ENCODE measurements at places on chromosomes 16 and 17.
A peak's percentile ranks its signal among the peaks of the same experiment; 100 is the strongest.

DNA sequence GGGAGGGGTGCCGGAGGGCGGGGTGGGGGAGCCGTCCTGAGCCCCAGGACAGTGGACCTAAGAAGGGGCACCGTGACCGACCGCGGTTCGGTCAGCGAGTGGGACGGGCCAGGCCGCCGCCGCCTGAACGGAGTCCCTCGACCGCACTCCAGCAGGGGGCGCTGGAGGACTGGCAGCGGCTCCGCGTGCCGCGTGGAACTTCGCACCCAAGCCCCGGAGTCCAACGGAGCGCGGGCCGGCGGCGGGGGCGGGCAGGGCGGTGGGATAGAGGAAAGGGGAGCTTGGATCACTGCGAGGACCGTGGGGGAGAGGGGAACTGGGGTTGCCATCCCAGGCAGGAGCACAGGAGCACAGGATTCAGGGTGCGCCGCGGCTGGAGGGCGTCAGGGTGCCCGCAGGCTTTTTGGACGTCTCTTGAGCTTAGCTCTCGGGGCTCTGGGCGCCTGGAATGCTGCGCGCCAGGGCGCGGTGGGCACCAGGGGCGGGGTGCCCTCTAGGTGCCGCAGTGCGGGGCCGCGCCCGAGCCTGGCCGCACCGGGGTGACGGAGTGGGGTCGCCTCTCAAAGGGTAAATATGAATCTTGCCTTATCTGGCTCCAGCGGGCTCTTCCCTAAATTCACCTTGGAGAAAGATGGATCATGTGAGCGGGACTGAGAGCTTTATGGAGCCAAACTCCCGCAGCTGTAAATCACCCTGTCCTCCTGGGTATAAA is 379 bp upstream of the OTOP2 start:
- DNase-seq, result no peak

DNA sequence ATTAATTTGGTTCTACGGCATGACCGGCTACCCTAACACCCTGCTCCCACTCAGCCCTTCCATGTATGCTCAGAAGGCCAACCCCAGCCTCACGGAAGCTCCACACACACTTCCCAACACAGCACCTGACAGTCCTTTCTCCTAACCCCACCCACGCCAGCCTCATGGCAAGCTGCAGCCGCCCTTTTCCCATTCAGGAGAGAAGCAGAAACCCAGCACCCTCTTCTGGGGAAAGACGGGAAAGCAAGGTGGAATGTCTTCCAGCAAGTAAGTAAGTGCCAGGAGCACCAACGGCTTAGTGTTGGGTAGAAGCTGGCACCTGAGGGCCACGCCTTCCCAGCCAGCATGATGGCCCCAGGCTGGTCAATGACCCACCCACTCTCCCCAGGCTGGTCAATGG is 32.1 kb downstream of the ABR start:
- DNase-seq, result no peak

GRCh38 chr17:10821054-10821453 is 16.8 kb downstream of the PIRT start:
- DNase-seq, result no peak

- no peak for DNase-seq
Observed at GRCh38 chr16:84833144-84833500, 13.3 kb downstream of the CRISPLD2 start.

DNA sequence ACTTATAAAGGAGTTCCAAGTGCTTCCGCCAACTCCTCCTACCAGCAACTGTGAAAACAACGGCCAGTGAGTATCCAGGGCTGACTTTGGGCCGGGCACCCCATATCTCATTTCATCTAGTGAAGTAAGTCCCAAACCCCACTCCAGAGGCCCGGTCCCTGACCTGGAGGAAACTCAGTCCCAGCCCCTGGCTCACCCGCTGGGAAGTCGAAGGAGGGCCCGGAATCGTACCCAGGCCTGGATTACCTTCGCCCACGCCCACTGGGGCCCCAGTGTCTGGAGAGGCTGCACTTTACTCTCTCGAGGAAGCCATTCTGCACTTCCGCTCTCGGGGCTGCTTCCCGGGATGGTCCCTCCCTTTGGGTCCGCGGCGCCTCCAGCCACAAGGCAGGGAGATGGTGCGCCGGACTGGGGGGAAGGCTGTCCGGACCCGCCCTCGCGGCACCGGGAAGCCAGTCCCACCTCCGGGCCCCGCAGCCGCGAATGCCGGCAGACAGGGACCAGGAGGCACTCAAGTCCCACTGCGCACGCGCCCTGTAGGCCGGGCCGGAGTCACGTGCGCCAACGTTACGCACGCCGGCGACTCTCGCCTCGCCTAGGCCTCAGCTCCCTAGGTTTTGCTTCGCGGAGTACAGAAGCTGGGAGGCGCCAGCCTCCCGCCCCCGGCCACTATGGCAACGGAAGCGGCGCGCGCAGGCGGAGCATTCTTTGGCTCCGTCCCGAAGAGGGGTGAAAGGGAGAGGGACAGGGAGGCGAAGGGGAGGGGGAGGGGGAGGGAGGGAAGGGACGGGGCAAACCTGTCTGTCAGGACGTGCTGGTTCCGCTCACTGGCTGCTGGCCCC is at the start of gene CMTR2:
TSS of gene CMTR2 (minus strand) at position 513 of the 842 bp plus-strand sequence. CDS start 3,482 bp downstream, outside the sequence.
- peak; percentile 94 for DNase-seq

DNA sequence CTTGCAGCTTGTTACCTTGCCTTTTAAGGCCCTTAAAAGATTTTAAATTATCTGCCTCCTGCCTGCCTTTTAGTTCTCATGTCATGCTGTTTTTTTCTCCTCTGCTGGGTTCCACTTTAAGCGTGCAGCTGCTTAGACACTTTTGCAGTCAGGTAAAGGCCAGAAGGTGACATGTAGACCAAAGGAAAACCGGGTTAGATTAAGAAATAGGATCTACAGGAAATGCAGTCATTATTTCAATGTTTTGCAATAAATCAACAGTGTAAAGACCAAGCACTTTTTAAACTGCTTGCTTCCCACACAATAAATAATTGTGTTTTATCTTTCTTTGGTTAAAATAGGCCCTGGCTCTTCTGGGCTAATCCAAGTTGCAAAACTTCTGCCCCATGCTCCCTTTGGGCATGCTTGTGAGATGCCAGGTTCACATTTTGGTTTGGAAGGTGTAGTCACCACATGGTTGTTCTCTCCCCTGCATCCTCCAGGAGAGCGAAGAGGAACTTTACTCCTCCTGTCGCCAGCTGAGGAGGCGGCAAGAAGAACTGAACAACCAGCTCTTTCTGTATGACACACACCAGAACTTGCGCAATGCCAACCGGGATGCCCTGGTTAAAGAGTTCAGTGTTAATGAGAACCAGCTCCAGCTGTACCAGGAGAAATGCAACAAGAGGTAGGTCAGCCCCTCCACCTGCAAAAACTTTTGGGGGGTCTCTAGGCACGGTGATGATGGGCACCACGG is 54.9 kb downstream of the SDR42E1 start:
- DNase-seq, result no peak

GRCh38 chr16:68000450-68000849 is 1.2 kb upstream of the DPEP2 start:
- no peak for DNase-seq

Measured in fibroblast of skin of left quadriceps (primary cell).